Left ventricle myocardium inferior (tissue), 1 donor: ENCODE measurements at places on chromosomes 5 and 9. TPM values are rescaled to one million over a fixed set of nuclear protein-coding genes. Genes with fewer than 3 reads are reported as not detected.
A peak's percentile ranks its signal among the peaks of the same experiment; 100 is the strongest.

- peaks cover 5% of the 10 kb centered on the region for H3K4me1 ChIP-seq
- H3K4me3 ChIP-seq = no peak overlapping the region
- no peak for DNase-seq
- H3K27ac ChIP-seq = no peak overlapping the region
- no peaks in the 10 kb centered on the region for H3K27me3 ChIP-seq
- no peaks in the 10 kb centered on the region for H3K36me3 ChIP-seq
Measured at GRCh38 chr5:149646564-149646963, 65.3 kb downstream of the ARHGEF37 start.

GRCh38 chr5:129820-130219 lies 37.9 kb downstream of the PLEKHG4B start:
- DNase-seq = no peak
- no peaks in the 10 kb centered on the region for H3K4me1 ChIP-seq
- H3K36me3 ChIP-seq = no peaks in the 10 kb centered on the region
- no peak overlapping the region for H3K4me3 ChIP-seq
- H3K27me3 ChIP-seq = peaks cover 51% of the 10 kb centered on the region

- DNase-seq = no peak
- no peaks in the 10 kb centered on the region for H3K27me3 ChIP-seq
- no peaks in the 10 kb centered on the region for H3K4me1 ChIP-seq
- H3K27ac ChIP-seq = no peak overlapping the region
- no peak overlapping the region for H3K4me3 ChIP-seq
Measured at GRCh38 chr5:132134384-132134783, 60.8 kb downstream of the CSF2 start.

The SPATA31A7 gene
- total RNA-seq = not detected

The SLC34A1 gene
- not detected for total RNA-seq

DNA sequence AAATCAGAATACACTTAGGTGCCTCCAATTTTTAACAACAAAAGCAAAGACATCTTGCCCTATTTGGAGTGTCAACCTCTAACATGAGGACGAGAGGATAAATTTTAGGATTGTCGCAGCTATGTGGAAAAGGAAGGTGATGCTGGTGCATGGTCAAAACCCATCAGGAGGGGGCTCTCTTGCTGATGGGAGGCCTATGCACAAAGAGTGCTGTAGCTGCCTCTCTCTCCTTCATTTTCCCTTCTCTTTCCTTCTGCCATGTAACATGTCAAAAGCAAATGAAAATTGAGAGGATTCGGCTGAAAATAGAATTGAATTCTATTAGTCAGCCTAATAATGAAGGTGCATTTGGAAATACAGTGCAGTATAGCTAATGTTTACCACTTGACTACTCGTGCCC lies 578.7 kb upstream of the ZNF462 start:
- peaks cover 17% of the 10 kb centered on the region for H3K4me1 ChIP-seq
- H3K36me3 ChIP-seq = no peaks in the 10 kb centered on the region
- H3K27ac ChIP-seq = no peak overlapping the region
- no peak overlapping the region for H3K4me3 ChIP-seq
- H3K27me3 ChIP-seq = no peaks in the 10 kb centered on the region
- DNase-seq = no peak

The MAP1B gene
- 73.2 TPM for total RNA-seq

- no peaks in the 10 kb centered on the region for H3K36me3 ChIP-seq
- H3K4me1 ChIP-seq = no peaks in the 10 kb centered on the region
- DNase-seq = no peak
- no peak overlapping the region for H3K27ac ChIP-seq
- H3K4me3 ChIP-seq = no peak overlapping the region
Measured at GRCh38 chr5:133685402-133686018, 73.2 kb upstream of the FSTL4 start.

GRCh38 chr9:134189470-134190231 lies 25.3 kb upstream of the RNU6ATAC start:
- H3K27me3 ChIP-seq = no peaks in the 10 kb centered on the region
- DNase-seq = no peak
- H3K27ac ChIP-seq = no peak overlapping the region
- peak overlapping the region; percentile 9 for H3K4me3 ChIP-seq
- H3K4me1 ChIP-seq = peaks cover 11% of the 10 kb centered on the region
